ENCODE measurements at places on chromosomes 16 and 17. TPM values are rescaled to one million over a fixed set of nuclear protein-coding genes. Genes with fewer than 3 reads are reported as not detected.

- H3K4me3 ChIP-seq: no peak overlapping the region
- H3K27ac ChIP-seq: no peak overlapping the region
- no peaks in the 10 kb centered on the region for H3K27me3 ChIP-seq
- H3K4me1 ChIP-seq: peaks cover 62% of the 10 kb centered on the region
- DNase-seq: no peak
Observed at GRCh38 chr16:591231-591630, 1.4 kb downstream of the RAB40C start.

The SPN gene
- 0.67 TPM for total RNA-seq

DNA sequence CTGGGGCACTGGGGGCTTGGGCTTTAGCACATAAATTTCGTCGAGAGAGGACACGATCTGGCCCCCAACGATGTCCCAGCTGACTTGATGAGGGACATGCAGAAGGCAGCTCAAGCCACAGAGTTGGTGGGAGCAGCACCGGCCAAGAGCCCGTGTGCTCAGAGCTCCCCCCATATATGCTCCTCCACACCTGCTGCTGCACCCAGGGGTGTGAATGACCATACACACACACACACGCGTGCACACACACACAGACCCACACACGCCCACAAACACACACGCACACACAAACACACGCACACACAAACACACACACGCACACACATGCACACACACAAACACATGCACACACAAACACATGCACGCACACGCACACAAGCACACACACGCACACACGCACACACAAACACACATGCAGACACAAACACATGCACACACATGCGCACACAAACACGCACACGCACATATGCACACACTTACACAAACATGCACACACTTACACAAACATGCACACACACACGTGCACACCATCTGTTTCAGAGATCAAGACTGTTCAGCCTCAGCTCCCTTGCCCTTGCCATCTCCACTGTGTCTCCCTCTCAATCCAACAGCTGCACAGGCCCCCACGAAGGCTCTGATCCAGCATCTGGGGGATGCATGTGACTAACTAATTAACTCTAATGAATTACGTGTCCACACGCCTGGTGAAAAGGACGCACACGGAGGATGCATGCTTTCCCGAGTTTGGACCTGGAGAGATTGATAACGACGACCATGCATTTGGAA lies 85.6 kb upstream of the TNRC6C start:
- no peak overlapping the region for H3K4me3 ChIP-seq
- H3K36me3 ChIP-seq: no peaks in the 10 kb centered on the region
- no peak overlapping the region for H3K27ac ChIP-seq

The CIAO2B gene
- total RNA-seq: 29.4 TPM

- peaks cover 3% of the 10 kb centered on the region for H3K4me1 ChIP-seq
- no peak overlapping the region for H3K4me3 ChIP-seq
- no peak for DNase-seq
- H3K27ac ChIP-seq: no peak overlapping the region
- no peaks in the 10 kb centered on the region for H3K27me3 ChIP-seq
Observed at GRCh38 chr16:53866520-53866919, 162.6 kb downstream of the FTO start.

The CLCN7 gene
- total RNA-seq: 50.3 TPM

All from thyroid gland (tissue), 4 donors.